NCI-H345 (cell line): ENCODE measurements at places on chromosomes 16 and 17.

GRCh38 chr16:86044241-86044671 lies 145.3 kb downstream of the IRF8 start:
- no peak for DNase-seq

DNA sequence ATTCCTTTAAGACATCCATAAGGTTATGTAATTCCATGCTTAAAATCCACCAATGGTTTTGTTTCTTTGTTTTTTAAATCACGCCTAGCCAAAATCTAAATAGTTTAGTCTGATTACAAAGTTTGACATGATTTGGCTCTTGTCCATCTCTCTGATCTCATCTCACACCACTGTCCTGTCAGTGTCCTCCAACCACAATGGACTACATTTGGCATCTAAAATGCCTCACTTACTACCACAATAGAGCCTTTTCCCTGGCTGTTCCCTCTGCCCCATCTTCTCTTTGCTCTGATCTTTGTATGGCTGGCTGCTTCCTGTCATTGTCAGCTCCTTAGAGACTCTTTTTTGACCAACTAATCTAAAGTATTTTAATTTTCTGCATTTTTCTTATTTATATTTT lies 157.2 kb downstream of the MYO1D start:
- no peak for DNase-seq

DNA sequence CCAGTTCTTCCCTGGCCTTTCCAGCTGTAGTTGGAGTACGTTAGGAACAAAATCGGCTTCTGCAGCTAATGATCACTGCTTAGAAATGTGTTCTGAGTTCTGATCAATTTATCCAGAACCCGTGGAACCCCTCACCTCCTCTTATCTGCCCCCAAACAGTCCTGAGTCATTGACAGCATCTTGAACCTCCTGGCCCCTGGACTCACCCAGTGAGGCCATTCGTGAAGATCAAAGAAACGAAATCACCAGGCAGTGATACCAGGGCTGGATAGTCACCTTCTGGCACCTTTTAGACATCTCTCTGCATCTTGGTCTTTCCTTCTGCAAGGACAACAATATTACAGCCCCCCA lies 17.0 kb upstream of the EXOC7 start:
- no peak for DNase-seq

DNA sequence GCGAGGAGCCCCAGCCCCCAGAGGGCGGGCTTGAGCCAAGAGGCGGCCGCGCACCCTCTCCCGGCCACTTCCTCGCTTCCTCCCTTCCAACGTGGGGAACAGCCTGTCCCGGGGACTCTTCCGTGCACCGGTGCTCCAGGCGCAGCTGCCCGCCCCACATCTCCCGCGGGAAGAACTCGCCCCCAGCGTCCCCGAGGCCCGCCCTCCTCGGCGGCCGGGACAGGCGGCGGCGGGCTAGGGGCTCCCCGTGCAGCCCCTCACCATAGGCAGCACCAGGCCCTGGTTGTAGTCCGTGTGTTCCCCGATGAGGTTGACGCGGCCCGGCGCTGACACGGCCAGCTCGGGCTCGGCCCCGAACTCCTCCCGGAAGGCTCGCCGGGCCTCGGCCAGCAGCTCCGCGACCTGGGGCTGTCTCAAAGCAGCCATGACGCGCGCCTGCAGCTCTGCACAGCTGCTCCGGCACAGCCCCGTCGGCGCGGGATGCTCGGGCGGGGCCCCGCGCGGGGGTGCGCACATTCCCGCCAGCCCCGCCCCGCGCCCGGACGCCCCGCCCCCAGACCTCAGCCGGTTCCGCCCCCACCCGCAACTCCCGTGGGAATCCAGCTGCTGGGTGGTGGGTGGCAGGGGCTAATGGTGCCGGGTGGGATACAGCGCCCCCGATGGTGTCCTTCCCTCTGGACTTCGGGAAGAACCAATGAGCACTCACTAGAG lies at the start of gene GALK1:
Gene GALK1 (minus strand): TSS at position 482 of the 711 bp plus-strand sequence. CDS start 56 bp downstream, at position 426.
- DNase-seq: peak; percentile 80

GRCh38 chr17:75511610-75512575 lies 3.4 kb downstream of the CASKIN2 start:
- no peak for DNase-seq

- no peak for DNase-seq
Observed at GRCh38 chr17:13475574-13476223, 126.0 kb downstream of the HS3ST3A1 start.

- DNase-seq: no peak
Observed at GRCh38 chr17:146546-146945, 9.2 kb downstream of the SCGB1C2 start.

- DNase-seq: no peak
Observed at GRCh38 chr17:39622380-39623006, 4.3 kb upstream of the PPP1R1B start.

- DNase-seq: no peak
Observed at GRCh38 chr16:20401066-20401465, 3.5 kb downstream of the PDILT start.

DNA sequence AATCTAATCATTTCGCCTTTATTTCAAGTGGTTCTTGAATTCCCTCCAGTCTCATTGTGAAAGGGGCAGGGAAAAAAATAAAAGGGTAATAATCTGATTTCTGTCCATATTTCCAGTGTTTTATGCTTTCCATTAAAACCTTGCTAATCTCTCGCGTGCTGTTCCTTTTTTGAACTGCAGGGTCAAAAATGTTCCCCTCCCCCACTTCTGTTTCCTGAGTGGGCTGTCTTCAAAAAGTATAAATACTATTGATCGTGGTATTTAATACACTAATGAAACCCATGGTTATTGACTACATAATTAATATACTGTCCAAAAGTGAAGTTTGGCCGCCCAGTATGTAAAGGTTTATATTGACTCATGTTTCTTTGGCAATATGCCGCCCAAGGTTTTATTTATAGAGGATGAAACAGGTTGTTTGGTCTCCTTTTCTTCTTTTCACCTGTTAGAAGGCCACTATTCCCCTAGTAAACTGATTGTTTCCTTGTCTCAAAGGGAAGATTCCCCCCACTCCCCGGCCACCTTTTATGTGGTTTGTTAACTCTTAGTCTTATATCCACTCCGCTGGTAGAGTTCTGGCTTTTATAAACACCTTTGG lies 69.7 kb downstream of the RPA1 start:
- DNase-seq: no peak

GRCh38 chr17:52537421-52537820 lies 378.9 kb upstream of the CA10 start:
- DNase-seq: no peak
